Amniotic epithelial cell (primary cell): ENCODE measurements at places on chromosomes 3 and 15.

- no peak for DNase-seq
Observed at GRCh38 chr15:56931639-56932508, 13.4 kb downstream of the TCF12 start.

- DNase-seq = peak; percentile 65
Observed at GRCh38 chr3:25783661-25784512, 644 bp upstream of the NGLY1 start.

GRCh38 chr15:94023531-94023930, 207.8 kb upstream of the MCTP2 start:
- no peak for DNase-seq

DNA sequence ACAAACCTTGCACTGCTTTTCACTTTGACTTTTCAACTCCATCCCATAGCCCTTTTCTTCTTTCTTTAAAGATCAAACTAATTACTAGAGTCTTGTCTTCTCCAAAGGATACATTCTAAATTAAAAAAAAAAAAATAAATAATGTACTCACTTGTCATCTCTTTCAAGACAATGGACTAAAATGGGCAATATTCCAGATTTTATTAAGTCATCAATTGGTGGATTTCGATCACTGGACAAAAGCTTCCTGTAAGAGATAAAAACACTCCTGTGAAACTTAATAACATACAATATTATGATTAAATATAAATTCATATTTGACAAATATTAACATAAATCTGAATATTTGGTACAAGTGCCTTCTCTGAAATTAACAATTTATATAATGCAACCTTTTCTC, 34.1 kb downstream of the KPNA4 start:
- DNase-seq = no peak

DNA sequence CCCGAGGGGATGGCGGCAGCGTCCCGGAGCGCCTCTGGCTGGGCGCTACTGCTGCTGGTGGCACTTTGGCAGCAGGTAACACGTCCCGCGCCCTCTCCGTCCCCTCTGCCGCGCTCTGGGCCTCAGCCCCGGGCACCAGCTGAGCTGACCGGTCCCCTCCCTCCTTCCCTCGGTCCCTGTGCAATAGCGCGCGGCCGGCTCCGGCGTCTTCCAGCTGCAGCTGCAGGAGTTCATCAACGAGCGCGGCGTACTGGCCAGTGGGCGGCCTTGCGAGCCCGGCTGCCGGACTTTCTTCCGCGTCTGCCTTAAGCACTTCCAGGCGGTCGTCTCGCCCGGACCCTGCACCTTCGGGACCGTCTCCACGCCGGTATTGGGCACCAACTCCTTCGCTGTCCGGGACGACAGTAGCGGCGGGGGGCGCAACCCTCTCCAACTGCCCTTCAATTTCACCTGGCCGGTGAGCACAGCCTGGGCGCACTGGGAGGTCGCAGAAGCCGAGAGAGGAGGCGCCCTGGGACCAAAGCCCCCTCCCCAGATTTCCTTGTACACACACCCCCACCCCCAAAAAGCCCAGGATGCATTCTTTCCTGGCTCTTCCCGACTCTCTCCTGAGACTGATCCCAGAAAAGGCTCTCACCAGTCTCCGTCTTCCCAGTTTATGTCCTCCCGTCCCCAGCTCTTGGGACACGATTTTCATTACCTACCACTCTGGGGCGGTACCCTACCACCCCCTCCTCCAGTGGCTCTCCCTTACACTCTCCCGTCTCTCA, 705 bp downstream of the DLL4 start:
- peak; percentile 52 for DNase-seq

- peak; percentile 54 for DNase-seq
Observed at GRCh38 chr15:63156755-63157117, 541 bp downstream of the RPS27L start.

DNA sequence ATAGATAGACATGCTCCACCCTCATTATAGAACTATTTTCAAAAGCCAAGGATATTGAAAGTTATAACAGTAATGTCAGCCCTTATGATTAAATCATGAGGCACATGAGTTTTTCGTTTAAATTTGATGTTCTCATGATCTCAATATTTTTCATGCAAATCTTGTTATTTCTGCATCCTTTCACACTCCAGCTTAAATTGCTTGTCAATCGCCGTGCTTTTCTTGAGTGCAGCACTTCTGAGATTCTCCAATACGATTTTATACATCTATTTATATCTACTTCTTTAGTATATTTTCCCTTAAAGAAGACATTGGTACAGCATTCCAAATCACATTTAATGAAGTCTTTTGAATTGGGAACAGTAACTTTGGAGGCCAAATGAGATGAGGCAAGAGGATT, 171.2 kb upstream of the GBE1 start:
- DNase-seq = no peak

DNA sequence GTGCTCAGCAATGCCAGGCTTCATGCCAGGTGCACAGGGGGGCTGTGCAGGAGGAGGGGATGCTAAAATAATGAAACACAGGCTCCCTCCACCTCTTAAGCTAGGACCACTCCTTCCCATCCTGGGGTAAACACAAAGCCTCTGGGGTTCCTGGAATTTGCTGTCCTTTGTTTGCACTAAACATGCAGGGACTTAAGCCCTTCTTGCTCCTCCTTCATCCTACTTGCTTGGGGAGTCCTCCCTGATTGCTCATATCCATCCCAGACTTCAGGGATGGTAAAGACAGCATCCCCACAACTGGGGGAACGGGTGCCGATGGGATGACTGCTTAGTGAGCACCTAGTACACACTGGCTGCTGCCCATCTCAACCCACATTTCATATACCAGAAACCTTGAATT, 5.1 kb downstream of the LINGO1 start:
- DNase-seq = no peak
